Endothelial cell (in vitro differentiated cells): ENCODE measurements at places on chromosomes 3 and 15. TPM values are rescaled to one million over a fixed set of nuclear protein-coding genes. Genes with fewer than 3 reads are reported as not detected.
A peak's percentile ranks its signal among the peaks of the same experiment; 100 is the strongest.

The SLC51A gene
- total RNA-seq = not detected

The MEIS2 gene
- 13.0 TPM for total RNA-seq

The ATP10A gene
- total RNA-seq = 0.13 TPM

The EPHA6 gene
- total RNA-seq = 21.8 TPM

The CSPG5 gene
- 0.23 TPM for total RNA-seq

The SERPINI2 gene
- total RNA-seq = not detected

- H3K27ac ChIP-seq = peak overlapping the region; percentile 30
- no peaks in the 10 kb centered on the region for H3K36me3 ChIP-seq
- DNase-seq = peak; percentile 29
- H3K4me3 ChIP-seq = no peak overlapping the region
- no peaks in the 10 kb centered on the region for H3K4me1 ChIP-seq
Observed at GRCh38 chr3:10772271-10773161, 43.5 kb upstream of the SLC6A11 start.

- no peak within 1 kb of the TSS for H3K27ac ChIP-seq
- no peaks in the 10 kb centered on the region for H3K4me1 ChIP-seq
- peak within 1 kb of the TSS; percentile 77 for H3K4me3 ChIP-seq
- DNase-seq = peak; percentile 5
- peaks cover 3% of the 10 kb centered on the region for H3K27me3 ChIP-seq
Observed at GRCh38 chr15:53759411-53759931, at the start of gene WDR72. Gene WDR72, minus strand, starts transcription at chr15:53759663. Its CDS starts 26,514 bp downstream, at chr15:53733149.

GRCh38 chr3:61343543-61343942 is 92.3 kb upstream of the FHIT start:
- no peak for DNase-seq
- peaks cover 6% of the 10 kb centered on the region for H3K4me1 ChIP-seq
- H3K36me3 ChIP-seq = no peaks in the 10 kb centered on the region
- H3K27me3 ChIP-seq = no peaks in the 10 kb centered on the region

- H3K36me3 ChIP-seq = no peaks in the 10 kb centered on the region
- no peak overlapping the region for H3K27ac ChIP-seq
- no peak for DNase-seq
- H3K27me3 ChIP-seq = peaks cover 37% of the 10 kb centered on the region
- H3K4me1 ChIP-seq = peaks cover 25% of the 10 kb centered on the region
Observed at GRCh38 chr15:96363707-96364106, 33.2 kb downstream of the NR2F2 start.

DNA sequence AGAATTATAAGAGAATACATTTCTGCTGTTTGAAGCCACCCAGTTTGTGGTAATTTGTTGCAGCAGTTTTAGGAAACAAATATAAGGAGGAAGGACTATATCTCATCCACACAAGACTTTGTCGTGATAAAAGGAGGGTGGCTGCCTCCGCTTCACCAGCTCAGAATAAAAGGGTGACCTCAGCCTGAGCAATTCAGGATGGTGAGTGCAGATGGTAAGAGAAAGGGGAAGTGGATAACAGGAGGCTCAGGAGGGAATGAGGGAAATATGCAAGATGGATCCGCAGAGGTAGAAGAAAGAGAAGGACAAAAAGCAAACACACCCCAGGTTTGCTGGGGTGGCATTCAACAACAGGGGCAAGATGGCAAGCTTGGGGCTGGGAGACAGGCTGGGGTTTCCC is 108.1 kb upstream of the TNFAIP8L3 start:
- DNase-seq = no peak
- H3K36me3 ChIP-seq = no peaks in the 10 kb centered on the region
- no peaks in the 10 kb centered on the region for H3K27me3 ChIP-seq
- H3K4me1 ChIP-seq = no peaks in the 10 kb centered on the region

DNA sequence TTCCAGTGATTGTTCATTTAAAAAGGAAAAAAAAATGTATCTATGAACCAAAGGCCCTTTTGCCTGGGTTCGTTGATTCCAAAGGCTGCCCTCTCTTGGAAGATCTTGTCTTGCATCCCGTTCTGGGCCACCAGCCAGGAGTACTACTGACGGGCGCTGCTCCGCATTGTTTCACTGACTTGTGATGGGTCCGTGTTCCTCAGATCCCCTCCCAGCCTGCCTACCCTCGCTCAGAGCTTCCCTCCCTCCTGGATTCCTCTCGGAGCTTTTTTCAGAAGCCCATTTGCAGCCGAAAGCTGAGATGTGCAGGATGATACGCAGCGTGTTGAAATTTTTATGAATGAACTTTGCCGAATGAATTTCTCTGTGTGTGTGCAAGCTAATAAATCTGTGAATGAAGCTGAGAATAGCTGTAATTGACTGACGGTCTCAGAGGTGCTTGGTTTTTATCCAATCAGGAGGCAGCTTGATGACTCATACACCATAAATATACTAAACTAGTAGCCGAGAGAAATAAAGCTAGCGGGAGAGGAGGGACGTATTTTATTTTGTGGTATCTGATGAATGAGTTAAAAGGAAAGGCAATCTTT is at the start of gene SHC4:
Gene SHC4, minus strand, starts transcription at position 396 of the 590 bp plus-strand sequence. CDS start 904 bp downstream, outside the sequence.
- H3K36me3 ChIP-seq = peaks cover 5% of the 10 kb centered on the region
- peaks cover 50% of the 10 kb centered on the region for H3K4me1 ChIP-seq
- DNase-seq = peak; percentile 58
- H3K27ac ChIP-seq = peak within 1 kb of the TSS; percentile 98
- H3K27me3 ChIP-seq = peaks cover 10% of the 10 kb centered on the region
- peak within 1 kb of the TSS; percentile 93 for H3K4me3 ChIP-seq

- H3K4me1 ChIP-seq = no peaks in the 10 kb centered on the region
- no peak for DNase-seq
- H3K4me3 ChIP-seq = no peak overlapping the region
- H3K27ac ChIP-seq = no peak overlapping the region
- H3K27me3 ChIP-seq = no peaks in the 10 kb centered on the region
Observed at GRCh38 chr3:41518626-41519025, 319.3 kb downstream of the CTNNB1 start.

GRCh38 chr3:143135150-143135549 is 15.6 kb downstream of the CHST2 start:
- DNase-seq = no peak
- no peak overlapping the region for H3K4me3 ChIP-seq
- H3K27me3 ChIP-seq = peaks cover 2% of the 10 kb centered on the region
